ENCODE measurements at places on chromosomes 7 and 10. TPM values are rescaled to one million over a fixed set of nuclear protein-coding genes. Genes with fewer than 3 reads are reported as not detected.

- peak; percentile 21 for DNase-seq
Measured at GRCh38 chr10:114631666-114632417, 26.2 kb downstream of the ABLIM1 start.

TMEM229A gene
- total RNA-seq: not detected

ATG9B gene
- total RNA-seq: 29.3 TPM

DNA sequence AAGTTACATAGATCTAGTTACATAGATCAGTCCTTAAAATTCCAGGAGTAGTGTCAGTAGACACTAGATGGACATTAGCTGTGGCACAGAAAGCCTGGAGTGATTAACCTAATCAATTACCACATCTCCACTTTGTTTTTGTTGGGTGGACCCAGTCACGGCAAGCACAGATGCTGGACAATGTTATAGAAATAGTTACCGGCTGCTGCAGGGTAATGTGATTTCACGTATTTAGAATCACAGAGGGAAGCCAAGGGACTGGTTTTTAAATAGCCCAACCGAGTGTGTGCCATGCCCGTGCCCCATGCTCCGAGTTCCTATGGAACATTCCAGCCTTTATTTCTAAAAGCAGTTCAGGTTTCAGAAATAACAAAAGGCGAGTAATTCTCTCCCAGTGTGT lies 2.8 kb downstream of the LGI1 start:
- DNase-seq: no peak

DNA sequence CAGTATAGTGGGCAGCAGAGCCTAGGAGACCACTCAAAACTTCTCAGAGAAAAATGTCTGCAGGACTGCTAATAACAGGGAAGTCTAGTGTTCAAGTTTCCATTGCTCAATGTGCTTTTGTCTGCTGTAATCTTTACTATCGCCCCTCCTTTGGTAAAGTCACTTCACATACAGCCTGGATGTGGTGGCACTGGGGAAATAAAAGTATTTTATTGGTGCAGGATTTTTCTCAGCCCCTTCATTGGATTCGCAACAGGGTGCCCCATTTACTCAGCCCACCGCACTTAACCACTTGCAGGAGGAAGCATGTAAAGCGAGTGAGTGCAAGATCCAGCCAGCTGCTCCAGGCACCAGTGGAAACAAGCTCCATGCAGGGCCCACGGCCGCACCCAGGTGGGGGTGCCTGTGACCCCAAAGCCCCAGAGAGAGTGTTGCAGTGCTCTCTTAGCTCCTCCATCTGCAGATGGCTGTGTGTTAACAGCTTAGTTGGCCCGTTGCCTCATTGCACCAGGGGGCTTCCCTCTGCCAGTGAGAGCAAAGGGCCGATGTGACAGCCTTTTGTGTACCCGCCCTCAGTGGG lies 163.5 kb upstream of the TMEM72 start:
- no peak for DNase-seq

Measured in CD4-positive, alpha-beta memory T cell (primary cell).